ENCODE measurements at places on chromosomes 12 and 14.

GRCh38 chr12:105100207-105100985 lies 7.1 kb upstream of the WASHC4 start:
- no peak for DNase-seq

DNA sequence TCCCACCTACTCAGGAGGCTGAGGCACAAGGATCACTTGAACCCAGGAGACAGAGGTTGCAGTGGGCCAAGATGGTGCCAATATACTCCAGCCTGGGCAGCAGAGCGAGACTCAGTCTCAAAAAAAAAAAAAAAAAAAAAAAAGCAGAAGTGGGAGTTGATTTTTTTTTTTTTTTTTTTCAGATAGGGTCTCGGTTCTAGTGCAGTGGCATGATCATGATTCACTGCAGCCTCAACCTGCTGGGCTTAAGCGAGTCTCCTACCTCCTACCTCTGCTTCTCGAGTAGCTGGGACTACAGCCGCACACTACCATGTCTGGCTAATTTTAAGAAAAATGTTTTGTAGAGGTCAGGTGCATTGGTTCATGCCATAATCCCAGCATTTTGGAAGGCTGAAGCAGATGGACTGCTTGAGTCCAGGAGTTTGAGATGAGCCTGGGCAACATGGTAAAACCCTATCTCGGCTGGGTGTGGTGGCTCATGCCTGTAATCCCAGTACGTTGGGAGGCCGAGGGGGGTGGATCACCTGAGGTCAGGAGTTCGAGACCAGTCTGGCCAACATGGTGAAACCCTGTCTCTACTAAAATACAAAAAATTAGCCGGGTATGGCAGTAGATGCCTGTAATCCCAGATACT lies 16.3 kb upstream of the HSP90AA1 start:
- DNase-seq, result no peak

DNA sequence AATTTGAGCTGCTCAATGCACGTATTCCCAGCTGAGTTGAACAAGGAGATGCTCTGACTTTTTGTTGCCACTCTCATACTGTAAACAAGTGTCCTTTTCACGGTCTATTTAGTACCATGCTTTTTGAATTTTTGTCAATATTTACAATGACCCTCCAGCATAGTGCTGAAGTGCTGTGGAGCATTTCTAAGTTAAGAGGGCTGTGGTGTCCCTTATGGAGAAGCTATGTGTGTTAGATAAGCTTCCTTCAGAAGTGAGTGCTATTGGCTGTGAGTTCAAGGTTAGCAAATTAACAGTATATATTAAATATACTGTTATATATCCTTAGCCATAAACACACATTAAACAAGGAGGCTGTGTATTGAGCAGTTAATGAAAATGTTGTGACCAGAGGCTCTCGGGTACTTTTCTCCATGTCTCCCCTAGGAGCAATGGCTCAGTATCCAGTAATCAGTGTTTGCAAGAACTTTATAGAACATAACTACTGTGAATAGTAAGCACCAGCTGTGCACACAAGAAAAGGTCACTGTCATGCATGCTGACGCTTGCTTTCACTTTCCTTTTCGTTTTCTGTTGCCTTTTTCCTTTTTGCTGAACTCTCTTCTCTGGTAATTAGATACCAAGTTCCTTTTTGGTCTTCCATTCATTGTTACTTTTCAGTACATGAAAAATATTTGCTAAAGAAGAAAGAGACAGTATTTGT lies 187.2 kb upstream of the NEDD1 start:
- peak; percentile 10 for DNase-seq

- peak; percentile 26 for DNase-seq
These were observed 359.4 kb upstream of the SFSWAP start for GRCh38 chr12:131351319-131352028.

GRCh38 chr12:12032851-12033797 lies 37.6 kb upstream of the BCL2L14 start:
- peak; percentile 15 for DNase-seq

GRCh38 chr14:105292826-105293711 lies 7.7 kb downstream of the BRF1 start:
- no peak for DNase-seq

DNA sequence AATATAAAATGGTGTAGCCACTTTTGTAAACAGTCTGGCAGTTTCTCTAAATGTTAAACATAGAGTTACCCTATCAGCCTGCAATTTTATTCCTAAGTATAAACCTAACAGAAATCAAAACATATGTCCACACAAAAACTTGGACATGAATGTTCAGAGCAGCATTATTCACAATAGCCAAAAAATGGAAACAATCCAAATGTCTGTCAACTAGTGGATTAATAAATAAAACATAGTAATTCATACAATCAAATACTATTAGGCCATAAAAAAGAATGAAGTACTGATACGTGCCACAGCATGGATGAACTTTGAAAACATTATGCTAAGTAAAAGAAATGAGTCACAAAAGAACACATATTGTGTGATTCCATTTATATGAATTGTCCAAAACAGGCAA lies 196.5 kb downstream of the NUAK1 start:
- no peak for DNase-seq

- no peak for DNase-seq
These were observed 134.1 kb upstream of the PLEKHG7 start for GRCh38 chr12:92568691-92569090.

DNA sequence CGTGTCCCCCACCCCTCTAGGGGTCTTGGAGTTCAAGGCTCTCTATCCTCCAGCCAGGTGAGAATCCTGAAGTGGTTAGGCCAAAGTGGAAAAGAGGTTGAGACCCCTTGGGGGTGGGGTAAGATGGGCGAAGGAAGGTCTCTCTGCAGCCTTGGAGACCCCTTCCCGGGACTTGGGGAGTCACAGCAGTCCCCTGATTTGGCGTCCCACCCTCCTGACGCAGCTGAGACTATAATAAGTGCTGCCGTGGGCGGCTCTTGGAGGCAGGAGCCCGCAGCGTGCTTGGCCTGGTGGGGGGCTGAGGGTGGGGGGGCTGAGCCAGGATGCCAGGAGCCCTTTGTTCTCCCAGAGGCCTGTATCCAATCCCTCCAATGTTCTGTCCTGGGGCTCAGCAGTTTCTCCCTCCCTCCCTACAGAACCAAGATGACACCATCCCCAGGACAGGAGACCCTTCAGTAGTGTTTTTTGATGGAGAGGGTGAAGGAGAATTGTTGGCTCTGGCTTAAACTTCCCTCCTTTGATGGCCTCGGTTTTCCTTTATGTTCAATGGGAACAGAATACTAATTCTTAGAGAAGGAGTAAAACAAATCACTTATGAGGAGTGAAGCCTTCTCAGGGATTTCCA lies 1.5 kb upstream of the AGAP2 start:
- DNase-seq, result no peak

DNA sequence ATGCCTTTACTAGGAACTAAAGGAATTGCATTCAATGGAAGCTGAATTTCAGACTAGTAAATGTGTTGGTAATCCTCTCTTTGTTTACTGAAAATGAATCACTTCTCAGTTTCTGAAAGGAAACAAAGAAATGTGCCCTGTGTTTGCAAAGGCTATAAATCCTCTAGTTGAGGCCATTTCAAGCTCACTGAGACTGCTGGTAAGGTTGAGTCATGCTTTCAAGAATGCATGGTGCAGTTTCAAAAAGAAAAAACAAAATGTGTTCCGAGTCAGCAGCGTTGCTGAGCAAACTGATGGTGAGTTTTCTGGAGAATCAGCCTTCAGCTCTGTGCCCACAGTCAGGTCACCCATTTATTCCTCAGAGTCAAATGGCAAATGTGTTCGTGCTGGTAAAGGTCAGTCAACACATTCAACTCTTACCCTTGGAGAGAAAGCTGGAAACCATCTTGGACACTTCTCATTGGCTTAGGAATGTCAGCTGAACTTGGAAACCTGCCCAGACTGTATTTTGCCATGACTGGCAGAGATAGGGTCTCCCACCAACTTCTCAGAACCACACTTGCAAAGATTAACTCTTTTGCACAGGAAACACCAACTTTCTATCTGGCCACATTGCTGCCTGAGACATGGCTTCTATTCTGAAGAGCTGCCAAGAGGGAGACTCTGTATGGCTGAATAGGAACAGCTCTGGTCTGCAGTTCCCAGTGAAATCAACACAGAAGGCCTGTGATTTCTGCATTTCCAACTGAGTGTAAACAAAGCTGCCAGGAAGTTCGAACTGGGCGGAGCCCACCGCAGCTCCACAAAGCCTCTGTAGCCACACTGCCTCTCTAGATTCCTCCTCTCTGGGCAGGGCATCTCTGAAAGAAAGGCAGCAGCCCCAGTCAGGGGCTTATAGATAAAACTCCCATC lies 484.4 kb downstream of the ATP23 start:
- DNase-seq, result no peak

GRCh38 chr12:109994401-109995175 lies 1.6 kb downstream of the GIT2 start:
- DNase-seq, result no peak

DNA sequence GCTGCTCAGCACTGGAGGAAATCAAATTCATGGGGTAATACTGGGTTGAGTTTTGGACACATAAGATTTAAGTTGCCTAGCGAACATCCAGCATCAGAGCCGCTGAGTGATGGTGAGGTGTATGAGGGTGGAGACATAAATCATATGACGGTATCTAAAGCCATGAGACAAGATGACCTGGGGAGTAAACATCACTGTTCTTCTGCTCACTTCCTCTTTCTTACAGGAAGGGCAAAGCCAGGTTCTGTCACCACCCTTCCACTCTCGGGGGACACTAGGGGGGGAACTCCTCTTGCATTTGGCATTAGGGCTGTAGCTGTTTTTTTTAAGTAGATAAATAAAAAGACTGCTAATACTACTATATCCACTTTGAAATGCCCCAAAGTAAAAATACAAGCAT lies 24.0 kb downstream of the PRDM4 start:
- DNase-seq, result no peak

DNA sequence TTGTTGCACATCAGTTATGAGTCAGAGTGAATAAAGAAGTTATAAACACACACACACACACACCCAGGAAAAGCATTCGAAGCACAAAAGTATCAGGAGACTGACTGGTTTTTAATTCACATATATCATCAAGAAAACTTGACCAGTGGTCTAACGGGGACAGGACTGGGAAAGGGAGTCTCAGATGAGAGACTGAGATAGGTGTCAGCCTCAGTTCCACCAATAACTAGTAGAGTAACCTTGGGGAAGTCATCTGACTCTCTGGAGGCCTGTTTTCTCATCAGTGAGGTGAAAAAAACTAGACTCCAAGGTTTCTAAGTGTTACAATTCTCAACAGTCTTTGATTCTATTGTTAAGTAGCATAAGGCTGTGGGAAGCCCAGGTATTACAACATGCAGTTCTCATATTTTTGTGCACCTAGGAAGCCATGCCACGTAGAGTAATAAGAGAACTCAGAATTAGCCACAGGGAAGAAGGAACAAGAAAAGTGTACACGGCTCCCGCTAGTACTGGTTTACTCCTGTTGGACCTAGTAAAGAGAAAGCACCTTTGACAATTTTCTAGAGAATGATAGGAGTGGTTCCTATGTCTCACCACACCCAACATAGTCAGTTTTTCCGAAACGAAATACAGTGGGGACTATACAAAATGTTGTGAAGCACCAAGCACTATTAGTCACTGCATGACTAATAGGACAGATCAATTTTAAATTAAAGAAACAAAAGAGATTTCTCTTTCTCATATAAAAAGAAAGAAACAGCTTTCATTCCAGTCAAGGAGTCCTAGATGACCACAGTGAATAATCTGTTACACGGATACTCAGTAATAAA lies 5.0 kb downstream of the PPTC7 start:
- no peak for DNase-seq

- no peak for DNase-seq
These were observed 6.5 kb downstream of the NAB2 start for GRCh38 chr12:57095440-57095839.

- DNase-seq, result no peak
These were observed 179.6 kb downstream of the NELL2 start for GRCh38 chr12:44696542-44696941.

DNA sequence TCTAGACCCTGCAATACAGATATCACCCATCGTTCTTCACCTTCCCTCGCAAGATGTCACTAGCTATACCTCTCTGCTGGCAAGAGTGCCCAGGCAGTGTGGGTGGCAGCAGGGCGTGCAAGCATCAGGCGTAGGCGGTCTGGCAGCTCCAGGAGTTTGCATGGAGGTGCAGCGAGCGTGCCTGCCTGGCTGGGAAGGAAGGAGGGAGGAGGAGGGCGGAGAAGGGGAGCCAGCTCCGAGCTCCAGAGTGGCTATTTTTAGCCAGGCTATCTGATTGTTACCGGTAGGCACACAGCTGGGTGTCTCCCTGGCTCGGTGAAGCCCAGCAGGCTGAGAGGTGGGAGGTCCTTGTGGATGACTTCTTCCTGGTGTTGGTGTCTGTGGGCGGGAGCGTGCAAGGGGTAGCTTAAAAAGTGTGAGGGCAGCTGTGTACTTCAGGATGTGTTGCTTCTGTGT lies 6.2 kb downstream of the FOXJ2 start:
- DNase-seq, result peak; percentile 32

DNA sequence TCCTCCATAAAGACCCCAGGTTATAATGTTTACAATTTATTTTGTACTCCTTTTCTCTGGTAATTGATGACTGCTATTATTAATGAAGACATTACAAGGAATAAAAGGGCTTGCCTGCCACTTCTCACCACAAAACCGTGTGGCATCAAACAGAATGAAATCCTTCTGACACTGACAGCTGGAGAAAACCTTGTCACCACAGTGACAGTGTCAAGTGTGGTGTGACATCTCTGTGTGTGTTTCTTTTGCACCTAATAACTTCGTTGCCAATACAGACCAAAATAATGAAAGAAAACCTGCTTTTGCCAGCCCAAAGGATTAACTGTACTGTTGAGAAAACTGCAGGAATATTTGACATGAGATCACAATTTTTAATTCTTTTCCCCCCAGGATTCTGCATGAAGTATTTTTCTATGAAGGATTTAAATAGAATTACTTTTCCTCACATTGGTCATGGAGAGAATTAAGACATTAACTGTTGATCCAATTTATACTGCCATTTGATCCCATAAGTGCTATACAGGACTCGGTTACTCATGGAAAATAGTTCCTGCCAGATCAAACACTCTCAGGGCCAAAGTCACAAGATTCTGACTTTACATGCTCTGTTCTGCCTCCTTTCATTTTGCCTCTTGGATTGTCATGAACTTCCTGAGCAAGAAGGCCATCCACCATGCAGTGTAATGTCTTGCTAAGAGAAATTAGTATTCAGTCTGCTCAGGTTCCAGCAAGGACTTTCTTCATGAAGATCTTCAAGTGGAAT lies 60.4 kb upstream of the IFNG-AS1 start:
- no peak for DNase-seq

DNA sequence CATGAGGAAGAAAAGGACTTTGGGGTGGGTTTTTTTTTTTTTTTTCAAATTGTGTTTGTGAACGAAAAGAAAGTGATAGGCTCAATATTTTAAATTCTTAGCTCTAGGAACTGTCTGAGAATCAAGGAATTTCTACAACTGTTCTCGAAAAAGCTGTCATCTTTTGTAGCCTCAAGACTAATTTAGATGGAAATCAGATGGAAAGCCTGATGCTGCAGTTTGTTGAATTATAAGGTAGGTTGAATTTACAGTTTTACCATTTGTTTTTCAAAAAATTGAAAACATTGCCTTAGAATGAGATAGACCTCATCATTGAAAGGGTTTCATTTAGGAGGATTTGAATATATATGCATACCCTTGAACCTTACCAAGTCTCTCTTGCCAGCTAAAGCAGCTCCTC lies 109.3 kb upstream of the TRHDE start:
- DNase-seq, result no peak

GRCh38 chr14:24172261-24172860 lies 481 bp downstream of the REC8 start:
- no peak for DNase-seq
